Activated CD8-positive, alpha-beta memory T cell treated with anti-CD3 and anti-CD28 coated beads for 48 hours (primary cell): ENCODE measurements at places on chromosomes 1 and 21.

- DNase-seq = no peak
Observed at GRCh38 chr1:61138921-61139774, 56.8 kb downstream of the NFIA start.

DNA sequence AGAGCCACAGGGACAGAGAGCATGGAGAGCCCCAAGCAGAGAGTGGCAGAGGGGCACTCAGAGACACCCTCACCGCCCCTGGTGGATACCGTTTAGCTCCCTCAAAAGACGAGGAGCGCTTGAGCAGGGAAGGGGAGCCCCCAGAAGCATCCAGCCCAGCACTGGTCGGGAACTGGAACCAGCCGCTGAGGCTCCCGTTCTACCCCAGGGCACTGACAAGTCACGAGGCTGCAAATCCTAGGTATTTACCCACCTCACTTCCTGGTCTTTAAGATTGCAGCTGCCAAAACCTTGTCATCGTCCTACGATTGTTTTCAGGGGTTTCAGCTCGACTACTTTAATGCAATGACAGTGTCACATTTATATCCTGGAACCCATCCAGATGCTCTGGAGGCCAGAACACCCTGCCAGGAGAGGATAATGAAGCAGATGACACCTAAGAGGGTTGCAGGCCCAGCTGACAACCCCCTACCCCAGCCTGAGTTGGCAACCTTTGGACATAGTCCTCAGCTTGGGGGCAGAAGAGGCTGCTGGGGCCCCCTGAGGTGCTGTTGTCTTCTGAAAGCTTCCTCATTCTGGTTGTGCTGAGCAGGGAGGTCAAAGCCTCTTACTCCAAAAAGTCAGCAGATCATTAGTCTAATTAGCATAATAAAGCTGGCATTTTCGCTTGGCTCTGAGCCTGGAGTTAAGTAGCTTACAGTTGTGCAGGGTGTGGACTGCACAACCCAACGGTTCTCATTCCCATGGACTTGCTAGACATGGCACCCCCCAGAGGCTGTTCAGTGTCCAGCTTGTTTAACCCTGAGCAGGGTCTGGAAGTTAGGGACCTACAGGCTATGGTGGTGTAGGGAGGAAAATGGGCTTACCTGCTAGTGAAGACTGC is 20.6 kb upstream of the BACE2 start:
- DNase-seq = no peak

DNA sequence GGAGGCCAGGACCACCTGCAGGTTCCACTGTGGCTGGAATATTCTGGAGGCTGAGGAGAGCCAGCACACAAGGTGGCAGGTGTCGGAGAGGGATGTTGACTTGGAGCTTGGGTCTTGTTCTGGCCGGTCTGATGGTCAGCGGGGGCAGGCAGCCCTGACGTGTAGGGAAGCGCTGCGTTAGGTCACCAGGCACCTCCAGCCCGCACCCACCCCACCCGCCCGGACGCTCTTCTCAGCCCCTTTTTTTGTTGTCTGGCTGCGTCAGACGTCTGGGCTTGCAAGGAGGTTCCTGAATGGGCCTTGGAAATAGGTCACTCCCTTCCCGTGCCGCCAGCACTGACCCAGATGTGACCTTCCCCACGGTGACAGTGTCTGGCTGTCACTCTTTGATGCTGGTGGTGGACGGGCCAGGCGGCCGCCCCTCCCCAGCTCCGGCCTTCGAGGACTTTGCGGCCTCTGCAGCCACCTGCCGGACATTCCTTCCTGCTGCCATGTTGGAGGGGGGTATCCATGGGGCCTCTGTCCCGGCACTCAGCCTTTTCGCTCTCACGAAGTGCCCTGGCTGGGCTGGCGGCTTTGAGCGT is 30.1 kb downstream of the SPSB1 start:
- DNase-seq = no peak

DNA sequence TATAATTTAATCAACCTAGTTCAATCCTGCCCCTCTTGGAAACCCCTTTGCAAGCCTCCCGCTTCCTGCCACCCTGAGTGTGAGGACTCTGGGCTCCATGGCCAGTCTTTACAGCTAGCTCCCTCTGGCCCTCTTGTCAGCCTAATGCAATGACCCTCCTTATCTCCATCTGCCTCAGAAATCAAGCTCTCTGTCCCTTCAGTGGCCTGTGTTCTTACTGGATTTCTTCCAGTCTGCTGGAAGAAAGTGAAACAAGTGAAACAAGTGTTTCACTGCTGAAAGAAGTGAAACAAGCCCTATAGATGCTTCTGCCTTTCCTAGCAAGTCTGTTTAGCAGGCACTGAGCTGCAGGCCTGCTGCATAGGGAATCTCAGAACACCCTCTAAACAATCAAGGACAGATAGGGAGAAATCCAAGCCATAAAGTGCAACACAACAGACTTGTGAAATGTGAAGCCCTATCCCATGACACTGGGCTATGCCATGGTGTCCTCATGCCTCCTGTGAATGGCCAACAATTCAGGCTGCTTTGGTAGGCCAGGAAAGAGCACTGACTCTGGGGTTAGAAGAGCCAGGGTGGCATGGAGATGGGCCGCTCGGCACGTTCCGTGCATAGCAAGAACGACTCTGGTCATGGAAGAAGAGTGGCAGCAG is 55.9 kb downstream of the FAM163A start:
- no peak for DNase-seq

GRCh38 chr1:82783044-82783443 is 982.3 kb downstream of the ADGRL2 start:
- no peak for DNase-seq

GRCh38 chr21:41369920-41370839 is 8.4 kb downstream of the MX2 start:
- no peak for DNase-seq

DNA sequence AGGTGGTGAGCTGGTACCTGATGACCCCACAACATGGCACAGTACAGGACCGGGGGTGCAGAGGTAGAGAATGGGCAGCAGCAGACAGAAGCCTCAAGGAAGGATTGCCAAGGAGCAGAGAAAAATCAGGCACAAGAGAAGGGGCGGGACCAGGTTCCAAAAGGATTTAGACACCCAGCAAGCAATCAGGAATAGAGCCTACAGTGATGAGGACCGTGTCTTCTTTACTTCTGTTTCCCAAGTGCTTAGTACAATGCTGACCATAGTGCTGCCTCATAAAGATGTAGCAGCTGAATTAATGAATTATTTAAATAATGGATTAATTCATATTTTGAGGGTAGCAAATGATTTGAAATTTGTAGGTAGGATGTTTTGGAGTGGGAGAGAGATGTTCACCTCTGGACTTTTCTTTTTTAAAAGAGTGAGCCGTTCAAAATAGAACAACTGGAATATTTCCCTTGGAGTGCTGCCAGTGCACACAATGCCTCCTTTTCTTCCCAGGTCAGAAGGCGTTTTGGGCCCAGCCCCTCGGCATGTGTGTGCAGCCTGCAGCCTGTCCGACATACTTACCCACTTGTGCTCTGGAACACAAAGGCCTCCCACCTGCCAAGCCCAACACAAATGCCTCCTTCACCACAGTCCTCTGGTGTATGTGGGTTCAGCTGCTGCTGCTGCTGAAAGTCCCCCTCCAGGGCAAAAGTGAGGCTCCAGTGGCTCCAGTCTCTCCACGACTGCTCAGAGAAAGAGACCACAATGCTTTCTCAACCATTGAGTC is 19.6 kb downstream of the KANK4 start:
- DNase-seq = no peak

DNA sequence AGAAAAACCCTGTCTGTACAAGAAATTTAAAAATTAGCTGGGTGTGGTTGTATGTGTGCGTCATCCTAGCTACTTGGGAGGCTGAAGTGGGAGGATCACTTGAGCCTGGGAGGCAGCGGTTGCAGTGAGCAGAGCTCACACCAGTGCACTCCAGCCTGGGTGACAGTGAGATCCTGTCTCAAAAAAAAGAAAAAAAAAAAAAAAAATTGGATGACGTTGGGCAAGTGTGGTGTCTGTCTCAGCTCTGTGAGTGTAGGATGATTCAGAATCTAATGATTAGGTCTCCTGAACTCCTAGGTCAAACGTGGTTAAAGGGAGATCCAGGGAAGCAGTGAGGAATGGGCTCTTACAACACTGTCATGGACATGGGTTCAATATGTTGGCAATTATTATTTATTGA is 435.9 kb downstream of the KIF26B start:
- DNase-seq = no peak
